Stimulated activated CD8-positive, alpha-beta memory T cell treated with anti-CD3 and anti-CD28 coated beads, Interleukin-15, amount 100 ng/mL, for 24 hours (primary cell): ENCODE measurements at places on chromosomes 7 and 10.

- no peak for DNase-seq
Observed at GRCh38 chr10:30873411-30873810, 158.3 kb downstream of the ZNF438 start.

DNA sequence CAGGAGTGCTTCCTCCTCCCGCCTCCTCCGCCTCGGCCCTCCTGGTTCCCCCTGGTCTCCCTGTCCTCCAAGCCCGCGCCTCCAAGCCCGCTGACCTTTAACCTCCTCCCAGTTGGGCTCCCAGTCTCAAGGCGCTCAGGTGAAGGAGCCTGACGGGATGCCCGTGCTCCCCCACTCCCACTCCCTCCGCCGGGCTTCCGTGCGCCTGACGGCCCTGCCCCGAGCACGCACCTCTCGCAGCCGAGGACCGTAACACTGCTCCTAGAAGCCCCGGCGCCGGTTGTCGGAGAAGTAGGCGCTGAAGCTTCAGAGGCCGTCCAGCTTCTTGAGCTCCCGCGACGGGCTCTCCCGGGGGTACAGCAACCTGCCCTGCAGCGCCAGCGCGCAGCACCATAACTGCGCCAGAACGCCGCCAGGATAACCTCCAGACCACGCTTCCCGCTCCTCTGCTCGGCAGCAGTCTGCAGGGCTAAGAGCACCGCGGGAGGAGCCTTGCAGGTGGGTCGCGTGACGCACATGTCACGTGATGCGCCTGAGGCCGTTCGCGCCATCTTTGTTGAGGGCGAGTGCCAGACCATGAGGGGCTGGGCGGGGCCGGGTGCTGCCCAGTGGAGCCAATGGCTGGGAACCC lies 71.0 kb upstream of the ZNF479 start:
- DNase-seq: no peak

DNA sequence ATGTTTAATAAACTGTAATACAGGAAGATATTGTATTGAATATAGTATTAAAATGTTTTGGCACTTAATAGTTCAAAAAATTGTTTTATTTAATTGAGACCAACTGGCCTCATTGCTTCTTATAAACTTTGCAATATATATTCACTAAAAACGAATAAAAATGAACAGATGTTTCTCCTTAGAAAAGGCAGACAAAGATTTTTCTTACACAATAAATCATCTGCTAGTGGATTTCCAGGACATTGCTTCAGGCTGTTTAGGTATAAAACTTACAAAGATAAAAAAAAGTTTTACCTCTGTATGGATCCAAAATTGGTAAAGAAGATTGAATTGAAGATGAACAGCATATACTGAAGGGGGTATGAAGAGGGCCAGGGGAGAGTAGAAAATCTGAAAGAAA lies 143.6 kb downstream of the AGMO start:
- DNase-seq: no peak

- no peak for DNase-seq
Observed at GRCh38 chr7:121385800-121386179, 10.3 kb downstream of the FAM3C start.

- no peak for DNase-seq
Observed at GRCh38 chr7:88191911-88192310, 27.9 kb downstream of the SRI start.

GRCh38 chr10:93417921-93418320 lies 64.2 kb downstream of the MYOF start:
- no peak for DNase-seq

- no peak for DNase-seq
Observed at GRCh38 chr10:116721547-116722392, 20.6 kb downstream of the HSPA12A start.

- no peak for DNase-seq
Observed at GRCh38 chr7:73994023-73994422, 34.0 kb upstream of the ELN start.

DNA sequence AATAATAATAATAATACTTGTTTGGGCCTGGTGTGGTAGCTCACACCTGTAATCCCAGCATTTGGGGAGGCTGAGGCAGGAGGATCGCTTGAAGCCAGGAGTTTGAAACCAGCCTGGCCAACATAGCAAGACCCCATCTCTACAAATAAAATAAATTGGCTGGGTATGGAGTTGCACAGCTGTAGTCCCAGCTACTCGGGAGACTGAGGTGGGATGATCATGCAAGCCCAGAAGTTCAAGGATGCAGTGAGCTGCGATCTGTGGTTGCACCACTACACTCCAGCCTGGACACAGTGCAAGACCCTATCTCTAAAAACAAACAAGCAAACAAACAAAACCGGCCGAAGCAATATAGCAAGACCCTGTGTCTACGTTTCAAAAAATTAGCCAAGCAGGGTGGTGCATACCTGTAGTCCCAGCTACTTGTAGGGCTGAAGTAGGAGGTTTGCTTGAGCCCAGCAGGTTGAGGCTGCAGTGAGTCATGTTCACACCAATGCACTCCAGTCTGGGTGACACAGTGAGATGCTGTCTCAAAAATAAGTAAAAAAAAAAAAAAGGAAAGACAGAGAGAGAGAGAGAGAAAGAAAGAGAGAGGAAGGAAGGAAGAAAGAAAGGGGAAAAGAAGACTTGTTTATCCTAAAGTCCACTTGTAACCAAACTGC lies 85.6 kb upstream of the KDM7A start:
- no peak for DNase-seq

DNA sequence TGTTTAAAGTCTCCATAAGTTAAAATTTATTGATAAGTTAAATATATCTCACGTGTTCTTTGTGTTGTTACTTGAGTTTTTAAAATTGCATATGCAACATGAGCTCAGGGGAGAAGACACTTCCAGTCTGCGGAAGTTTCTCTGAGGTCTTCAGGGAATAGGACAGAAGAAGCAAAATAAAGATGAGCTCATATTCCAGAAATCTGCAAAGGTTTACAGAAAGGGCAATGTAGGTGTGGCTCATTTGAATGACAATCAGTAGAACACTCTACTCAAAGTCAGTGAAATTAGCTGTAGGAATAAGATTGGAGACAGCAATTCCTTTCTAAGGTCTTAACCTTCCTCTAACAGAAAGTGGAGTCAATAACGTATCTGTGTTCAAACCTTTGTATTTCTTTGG lies 53.7 kb downstream of the CACNA2D1 start:
- DNase-seq: no peak

DNA sequence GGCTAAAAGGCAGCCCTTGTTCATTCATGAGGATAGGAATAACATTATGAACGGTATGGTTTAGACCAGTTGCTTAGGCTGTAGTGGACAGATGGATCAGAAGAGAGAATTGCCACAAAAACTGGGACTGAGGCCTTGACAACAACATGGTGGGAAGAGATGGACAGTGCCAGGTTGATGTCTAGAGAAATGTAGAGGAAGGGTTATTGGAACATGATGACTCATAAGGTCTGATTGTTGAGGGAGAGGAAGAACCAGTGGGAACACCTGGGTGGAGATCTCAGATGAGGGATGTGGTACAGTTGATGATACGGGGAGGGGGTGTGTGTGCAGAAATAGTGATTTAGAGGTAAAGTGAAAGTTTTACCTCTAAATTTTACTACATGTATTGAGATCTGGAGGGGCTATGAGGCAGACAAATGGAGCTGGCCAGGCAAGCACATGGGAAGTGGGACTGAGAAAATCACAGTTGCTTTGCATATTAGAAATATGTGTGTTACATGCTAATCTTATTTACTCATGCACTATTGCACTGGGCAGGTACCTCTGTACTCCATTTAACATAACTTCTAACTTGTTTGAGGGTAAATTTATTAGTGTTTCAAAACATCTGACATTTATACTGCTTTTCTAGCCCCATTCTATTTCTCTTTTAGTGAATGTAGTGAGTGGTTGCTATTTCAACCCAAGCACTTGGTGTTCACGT lies 65.6 kb downstream of the PLCE1 start:
- no peak for DNase-seq

DNA sequence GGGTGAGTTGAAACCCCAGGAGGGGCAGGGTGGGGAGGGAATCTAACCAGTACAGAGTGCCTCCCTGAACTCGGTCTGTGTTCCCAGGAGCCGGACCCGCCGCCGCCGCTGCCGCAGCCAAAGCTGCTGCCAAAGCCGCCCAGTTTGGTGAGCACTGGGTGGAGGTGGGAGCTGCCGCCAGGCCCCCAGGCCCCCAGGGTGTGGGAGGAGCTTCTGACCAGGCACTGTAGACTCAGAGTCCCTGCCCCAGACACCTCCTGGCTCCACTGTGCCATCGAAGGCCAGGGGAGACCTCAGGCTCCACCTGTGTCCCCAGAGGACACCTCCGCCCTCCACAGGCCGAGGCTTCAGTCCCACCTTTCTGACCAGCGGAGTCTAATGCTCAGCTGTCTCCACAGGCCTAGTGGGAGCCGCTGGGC lies 20.4 kb upstream of the LIMK1 start:
- no peak for DNase-seq

DNA sequence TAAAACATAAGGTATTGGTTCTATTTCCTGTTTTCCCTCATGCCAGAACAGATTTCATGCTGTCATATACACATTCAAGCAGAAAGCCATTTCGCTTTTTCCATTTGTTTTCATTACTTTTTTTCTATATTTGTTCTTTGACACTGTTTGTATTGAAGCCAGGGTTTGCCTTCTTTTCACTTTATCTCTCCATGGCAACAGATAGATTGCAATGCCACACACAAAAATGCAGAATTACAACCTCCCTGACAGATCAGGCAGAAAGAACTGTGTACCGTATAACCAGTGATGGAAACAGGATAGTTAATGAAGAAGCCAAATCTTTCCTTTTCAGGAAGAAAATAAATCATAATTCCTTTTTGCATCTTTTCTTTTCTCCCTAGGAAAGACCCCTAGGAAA lies 103.0 kb upstream of the PCGF5 start:
- DNase-seq: no peak

- no peak for DNase-seq
Observed at GRCh38 chr7:136308230-136308629, 331.1 kb upstream of the MTPN start.

DNA sequence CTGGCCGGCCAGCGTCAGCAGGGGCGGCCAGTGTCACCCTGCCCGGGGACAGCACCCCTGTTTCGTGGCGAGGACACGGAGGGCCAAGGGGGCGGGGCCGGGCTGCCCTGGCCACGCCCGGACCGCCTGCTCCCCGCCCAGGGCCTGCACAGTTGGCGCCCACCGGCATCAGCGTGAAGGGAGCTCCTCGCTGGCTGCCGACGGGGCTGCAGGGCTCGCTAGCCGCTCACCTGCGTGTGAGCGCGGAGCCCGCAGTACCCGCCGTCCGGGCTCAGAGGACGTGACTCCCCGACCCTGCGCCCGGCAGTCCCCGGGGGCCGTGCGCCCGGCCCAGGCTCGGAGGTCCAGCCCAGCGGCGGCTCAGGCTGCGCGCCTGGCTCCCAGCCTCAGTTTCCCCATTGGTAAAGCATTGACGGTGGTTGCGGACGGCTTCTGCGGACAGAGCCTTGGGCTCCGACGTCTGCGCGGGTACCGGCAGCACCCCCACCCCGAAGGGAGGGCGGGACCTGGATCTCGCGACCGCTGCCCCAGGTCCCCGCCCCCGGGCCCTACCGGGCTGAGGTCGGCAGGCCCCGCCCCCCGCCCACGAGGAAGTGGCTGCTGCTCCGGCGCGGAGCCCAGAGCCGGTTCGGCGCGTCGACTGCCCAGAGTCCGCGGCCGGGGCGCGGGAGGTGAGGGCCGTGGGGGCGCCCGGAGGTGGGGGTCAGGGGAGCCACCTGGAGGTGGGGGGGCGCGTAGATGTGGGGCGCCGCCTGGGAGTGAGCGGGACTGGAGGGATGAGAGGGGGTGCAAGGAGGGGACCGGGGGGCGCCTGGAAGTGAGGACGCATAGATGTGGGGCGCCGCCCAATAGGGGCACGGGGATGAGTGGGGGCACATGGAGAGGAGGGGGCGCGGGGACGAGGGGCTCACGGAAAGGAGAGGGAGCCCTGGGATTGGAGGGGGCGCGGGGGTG lies at the start of gene ARPC1B:
Gene ARPC1B, plus strand, starts transcription at position 620 of the 954 bp plus-strand sequence. CDS start 10,985 bp downstream, outside the sequence.
- DNase-seq: peak; percentile 70

DNA sequence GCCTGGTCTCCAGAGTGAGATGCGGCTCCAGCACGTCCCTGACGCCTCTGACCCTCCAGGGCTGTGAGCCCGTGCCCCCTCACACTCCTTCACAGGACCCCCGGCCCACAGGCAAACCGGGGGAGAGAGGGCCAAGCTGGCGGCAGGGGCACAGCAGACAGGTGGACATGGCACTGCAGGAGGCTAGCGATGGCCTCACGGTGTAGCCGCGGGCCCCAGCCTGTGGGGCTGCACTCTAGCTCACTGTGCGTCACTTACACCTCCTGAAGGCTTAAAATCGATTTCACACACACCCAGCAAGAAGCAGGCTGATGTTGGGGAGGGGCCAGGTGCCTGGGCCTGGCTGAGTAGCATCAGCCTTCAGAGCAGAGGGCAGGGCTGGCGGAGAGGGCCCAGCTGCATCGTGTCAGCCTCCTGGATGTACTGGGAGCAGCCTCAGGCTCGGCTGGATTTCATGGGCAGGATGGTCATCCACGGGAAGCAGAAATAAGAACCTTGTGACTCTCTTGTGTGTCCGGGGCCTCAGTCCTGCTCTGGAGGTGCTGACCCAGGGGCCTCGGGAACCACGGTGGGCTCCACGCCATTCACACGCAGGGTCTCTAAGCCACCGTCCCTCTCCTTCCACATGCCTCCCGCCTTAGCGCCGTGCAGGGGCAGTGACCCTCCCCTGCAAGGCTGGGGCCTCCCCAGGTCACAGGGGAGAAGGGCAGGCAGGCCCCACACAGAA lies 19.4 kb upstream of the KNDC1 start:
- no peak for DNase-seq

- DNase-seq: no peak
Observed at GRCh38 chr7:19101909-19102308, 15.5 kb downstream of the TWIST1 start.

DNA sequence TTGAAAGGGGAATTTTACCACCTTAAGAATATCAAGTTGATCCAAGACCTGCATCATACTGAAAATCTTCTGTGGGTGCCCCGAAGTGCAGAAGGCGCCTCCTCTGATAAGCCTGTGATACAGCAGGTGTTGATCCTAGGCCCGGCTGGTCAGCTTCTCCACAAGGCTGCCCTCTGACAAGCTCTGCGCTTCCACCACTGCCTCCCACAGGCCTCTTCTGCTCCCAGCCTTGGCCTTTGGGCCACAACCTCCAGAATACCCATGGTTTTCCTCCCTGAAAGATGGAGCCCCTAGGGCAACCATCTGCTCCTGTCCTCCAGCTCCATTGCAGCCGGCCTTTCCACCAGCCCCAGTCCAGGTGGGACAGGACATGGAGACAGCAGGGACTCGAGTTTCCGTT lies 5.6 kb upstream of the OGDHL start:
- no peak for DNase-seq

GRCh38 chr10:7408291-7409044 lies 2.4 kb downstream of the SFMBT2 start:
- DNase-seq: peak; percentile 12

- DNase-seq: peak; percentile 47
Observed at GRCh38 chr10:128047351-128047750, 78.9 kb downstream of the MKI67 start.

- no peak for DNase-seq
Observed at GRCh38 chr7:1944619-1945210, 274.6 kb downstream of the ELFN1 start.

DNA sequence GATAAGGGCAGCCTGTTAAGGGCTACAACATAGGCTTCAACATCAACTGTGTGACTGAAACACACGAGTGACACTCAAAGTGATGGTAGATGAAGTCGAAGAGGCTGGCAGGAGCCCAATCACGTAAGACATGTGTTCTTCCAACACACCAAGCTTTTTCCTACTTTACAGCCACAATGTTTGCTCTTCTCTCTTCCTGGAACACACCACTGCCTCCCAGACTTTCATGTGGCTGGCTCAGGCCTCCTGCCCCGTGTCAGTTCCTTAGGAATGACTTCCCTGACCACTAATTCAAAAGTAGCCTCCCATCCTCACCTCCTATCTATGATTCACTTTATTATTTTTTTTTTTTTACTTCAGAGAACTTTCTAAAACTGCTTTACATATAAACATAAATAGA lies 209.2 kb downstream of the GPAM start:
- no peak for DNase-seq
